EL (cell line): ENCODE measurements at places on chromosomes 5 and 9.

- no peak for DNase-seq
These were observed 478.1 kb upstream of the NMUR2 start for GRCh38 chr5:152883066-152883775.

GRCh38 chr5:59418808-59419207 lies 474.7 kb downstream of the PDE4D start:
- no peak for DNase-seq

- DNase-seq = no peak
These were observed 501.8 kb downstream of the ENC1 start for GRCh38 chr5:74138721-74139120.

DNA sequence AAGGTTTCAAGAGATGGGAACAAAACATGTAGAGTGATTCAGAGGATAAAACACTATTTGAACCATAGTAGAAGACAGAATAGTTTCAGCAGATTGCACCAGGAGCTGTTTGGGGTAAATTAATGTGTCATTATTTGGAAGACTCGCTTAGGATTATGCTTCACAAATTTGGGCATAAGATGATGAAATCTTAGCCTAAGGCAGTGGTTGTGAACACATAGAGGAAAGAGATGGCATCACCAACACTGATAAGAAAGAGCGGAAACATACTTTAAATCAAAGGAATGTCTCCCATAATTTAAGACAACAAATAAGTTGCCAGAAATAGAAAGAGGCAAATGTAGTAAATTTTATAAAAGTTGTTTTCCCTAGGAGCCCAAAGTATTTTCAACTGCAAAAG lies 66.1 kb upstream of the TBCA start:
- DNase-seq = peak; percentile 58

GRCh38 chr9:96618209-96619123 lies 1.2 kb downstream of the CDC14B start:
- peak; percentile 73 for DNase-seq

GRCh38 chr5:114346181-114346580 lies 15.7 kb upstream of the KCNN2 start:
- DNase-seq = no peak
